ENCODE measurements at places on chromosomes 2 and 18. TPM values are rescaled to one million over a fixed set of nuclear protein-coding genes. Genes with fewer than 3 reads are reported as not detected.

DNA sequence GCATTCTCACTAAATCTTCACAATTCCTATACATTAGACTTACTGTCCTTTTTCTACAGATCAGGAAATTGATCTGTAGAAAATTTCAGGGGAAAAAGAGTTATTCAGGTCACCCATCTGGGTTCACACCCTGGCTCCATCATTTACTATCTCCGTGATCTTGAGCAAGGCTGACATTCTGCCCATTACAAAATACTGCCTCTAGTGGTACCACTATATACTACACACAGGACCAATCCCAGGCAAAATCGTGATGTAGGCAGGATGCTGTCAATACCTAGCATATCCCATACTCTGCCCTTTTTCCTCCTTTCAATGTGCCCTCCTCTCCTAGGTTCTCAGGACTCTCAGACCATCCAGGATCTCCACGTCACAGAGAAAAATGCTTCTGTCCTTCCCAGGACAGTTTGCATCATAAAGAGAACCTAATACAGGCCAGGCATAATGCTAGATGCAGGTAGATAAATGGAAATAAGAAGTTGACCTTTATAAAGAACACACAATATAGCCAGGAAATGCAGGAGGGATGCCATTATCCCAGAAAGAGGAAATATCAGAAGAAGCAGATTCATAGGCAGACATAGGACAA is 101.9 kb downstream of the CDH20 start:
- no peak for DNase-seq
- no peaks in the 10 kb centered on the region for H3K4me1 ChIP-seq
- no peaks in the 10 kb centered on the region for H3K27me3 ChIP-seq
- no peak overlapping the region for H3K4me3 ChIP-seq
- no peaks in the 10 kb centered on the region for H3K36me3 ChIP-seq

- no peaks in the 10 kb centered on the region for H3K36me3 ChIP-seq
- no peaks in the 10 kb centered on the region for H3K4me1 ChIP-seq
- H3K4me3 ChIP-seq = no peak overlapping the region
- no peak for DNase-seq
- H3K27me3 ChIP-seq = peaks cover 6% of the 10 kb centered on the region
Observed at GRCh38 chr2:64168756-64169155, 24.5 kb upstream of the PELI1 start.

DNA sequence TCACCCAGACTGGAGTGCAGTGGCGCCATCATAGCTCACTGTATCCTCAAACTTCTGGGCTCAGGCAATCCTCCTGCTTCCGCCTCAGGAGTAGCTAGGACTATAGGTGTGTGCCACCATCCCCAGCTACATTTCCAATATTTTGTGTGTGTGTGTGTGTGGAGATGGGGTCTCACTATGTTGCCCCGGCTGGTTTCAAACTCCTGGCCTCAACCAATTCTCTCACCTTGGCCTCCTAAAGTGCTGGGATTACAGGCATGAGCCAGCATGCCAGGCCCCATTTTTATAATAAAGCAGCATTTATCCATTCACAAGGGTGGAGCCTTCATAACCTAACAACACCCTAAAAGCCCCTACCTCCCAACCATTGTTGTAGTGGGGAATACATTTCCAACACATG is 52.5 kb upstream of the DTNB start:
- H3K4me3 ChIP-seq = no peak overlapping the region
- H3K36me3 ChIP-seq = no peaks in the 10 kb centered on the region
- H3K27me3 ChIP-seq = no peaks in the 10 kb centered on the region
- H3K27ac ChIP-seq = no peak overlapping the region
- H3K4me1 ChIP-seq = no peaks in the 10 kb centered on the region

DNA sequence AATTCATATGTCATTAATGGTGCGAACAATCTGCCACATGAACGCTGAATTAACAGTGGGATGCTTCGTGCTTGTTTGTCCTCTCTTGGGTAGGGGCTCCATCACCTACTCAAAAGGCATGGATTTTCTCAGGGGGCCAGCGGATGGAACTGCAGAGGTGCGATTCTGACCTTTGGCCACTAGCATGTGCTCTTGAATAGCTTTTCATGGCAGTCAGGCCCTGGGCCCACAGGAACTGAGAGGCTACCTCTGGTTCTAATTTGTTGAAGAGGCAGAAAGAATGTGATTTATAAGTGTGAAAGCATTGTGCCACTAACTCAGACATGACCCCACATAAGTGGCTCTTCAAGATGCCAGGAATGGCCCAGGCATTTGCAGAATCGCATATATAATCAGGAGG is 283.2 kb downstream of the INSIG2 start:
- H3K36me3 ChIP-seq = no peaks in the 10 kb centered on the region
- no peak overlapping the region for H3K27ac ChIP-seq
- no peak overlapping the region for H3K4me3 ChIP-seq
- no peak for DNase-seq

Gene GCG
- 0.31 TPM for total RNA-seq

Gene AGXT
- 0.36 TPM for total RNA-seq
